Stimulated activated CD4-positive, alpha-beta T cell treated with anti-CD3 and anti-CD28 coated beads, Interleukin-1b, Interleukin-23, amount 100 ng/mL, for 48 hours (primary cell): ENCODE measurements at places on chromosomes 7 and 10.

- DNase-seq = no peak
Measured at GRCh38 chr10:29957907-29958331, 101.5 kb downstream of the JCAD start.

DNA sequence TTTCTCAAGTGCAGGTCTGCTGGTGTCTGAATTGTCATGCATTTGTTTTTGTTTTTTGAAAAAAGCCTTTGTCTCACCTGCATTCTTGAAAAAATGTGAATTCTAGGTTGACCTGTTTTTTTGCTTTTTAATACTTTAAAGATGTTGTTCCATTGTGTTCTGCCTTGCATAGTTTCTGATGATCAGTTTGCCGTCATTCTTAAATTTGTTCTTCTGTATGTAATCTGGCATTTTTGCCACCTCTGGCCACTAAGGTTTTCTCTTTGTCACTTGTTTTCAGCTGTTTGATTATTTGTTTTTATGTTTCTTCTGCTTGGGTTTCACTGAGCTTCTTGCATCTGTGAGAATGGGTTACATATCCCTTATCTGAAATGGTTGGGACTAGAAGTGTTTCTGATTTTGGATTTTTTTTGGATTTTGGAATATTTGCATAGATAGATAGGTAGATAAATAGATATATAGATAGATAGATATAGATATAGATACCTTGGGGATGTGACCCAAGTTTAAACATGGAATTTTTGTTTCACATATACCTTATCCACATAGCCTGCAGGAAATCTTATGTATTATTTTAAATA, 16.5 kb downstream of the MGMT start:
- no peak for DNase-seq

DNA sequence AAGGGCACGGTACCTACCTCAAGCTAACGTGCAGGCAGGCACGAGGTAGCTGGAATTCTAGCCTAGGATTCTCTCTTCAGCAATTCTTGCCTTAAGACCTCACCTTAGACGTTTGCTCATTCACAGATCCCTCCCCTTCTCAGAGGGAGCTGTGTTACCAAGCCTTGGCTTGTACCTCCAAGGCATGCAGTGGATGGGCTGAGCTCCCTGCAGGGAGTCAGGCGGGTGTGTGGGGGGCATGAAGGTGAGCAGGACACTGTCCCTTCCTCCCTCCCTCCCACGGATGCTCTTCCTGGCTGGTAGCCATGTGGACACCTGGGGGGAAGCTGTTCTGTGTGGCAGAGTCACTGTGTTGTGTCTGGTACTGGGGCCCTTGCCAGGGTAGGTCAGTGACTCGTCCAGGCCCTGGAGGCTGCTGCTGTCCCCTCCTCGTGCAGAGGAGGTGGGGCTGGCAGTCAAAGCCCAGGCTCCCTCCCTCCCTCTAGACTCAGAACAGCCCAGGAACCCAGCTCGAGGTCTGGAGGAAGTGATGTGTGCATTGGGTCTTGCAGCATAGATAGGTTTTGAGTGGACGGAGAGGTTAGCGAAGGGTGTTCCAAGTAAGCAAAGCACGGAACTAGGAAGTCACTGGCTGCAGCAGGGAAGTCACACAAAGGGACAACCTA, 222.2 kb upstream of the SH2B2 start:
- DNase-seq = no peak

DNA sequence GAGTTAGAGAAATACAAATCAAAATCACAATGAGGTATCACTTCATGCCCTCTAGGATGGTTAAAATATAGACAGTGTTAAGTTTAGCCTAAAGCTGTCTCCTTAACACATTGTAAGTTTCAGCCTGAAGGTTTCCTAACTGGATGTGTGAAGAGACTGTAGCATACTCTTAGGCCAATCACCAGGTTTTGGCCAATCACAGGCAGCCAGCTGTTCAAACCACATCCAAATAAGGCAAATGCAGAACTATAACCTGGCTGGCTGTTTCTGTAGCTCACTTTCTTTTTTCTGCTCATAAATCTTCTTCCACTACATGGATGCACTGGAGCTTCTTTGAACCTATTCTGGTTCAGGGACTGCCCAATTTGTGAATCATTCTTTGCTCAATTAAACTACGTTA, 19.7 kb downstream of the ESYT2 start:
- DNase-seq = no peak

- no peak for DNase-seq
Measured at GRCh38 chr10:62907470-62908212, 91.5 kb upstream of the EGR2 start.

- no peak for DNase-seq
Measured at GRCh38 chr7:40311307-40311706, 176.5 kb downstream of the SUGCT start.

GRCh38 chr10:71421075-71421434, 24.3 kb downstream of the CDH23 start:
- no peak for DNase-seq

DNA sequence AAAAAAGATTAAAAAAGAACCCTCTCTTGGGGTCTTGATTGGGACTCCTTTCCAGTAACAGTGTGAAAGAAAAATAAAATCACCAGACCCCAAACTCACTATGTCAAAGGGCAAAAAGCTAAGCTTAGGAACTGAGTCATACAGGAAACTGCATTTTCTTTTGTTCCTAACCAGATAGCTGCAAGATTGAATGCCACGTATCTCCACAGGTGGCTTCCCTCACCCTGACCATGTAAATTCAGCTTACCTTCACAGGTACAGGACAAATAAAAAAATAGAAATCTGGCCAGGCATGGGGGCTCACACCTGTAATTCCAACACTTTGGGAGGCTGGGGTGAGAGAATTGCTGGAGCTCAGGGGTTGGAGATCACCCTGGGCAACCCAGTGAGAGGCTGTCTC, 32.5 kb upstream of the EIF4H start:
- no peak for DNase-seq

- DNase-seq = no peak
Measured at GRCh38 chr7:24050991-24051560, 232.9 kb upstream of the NPY start.

DNA sequence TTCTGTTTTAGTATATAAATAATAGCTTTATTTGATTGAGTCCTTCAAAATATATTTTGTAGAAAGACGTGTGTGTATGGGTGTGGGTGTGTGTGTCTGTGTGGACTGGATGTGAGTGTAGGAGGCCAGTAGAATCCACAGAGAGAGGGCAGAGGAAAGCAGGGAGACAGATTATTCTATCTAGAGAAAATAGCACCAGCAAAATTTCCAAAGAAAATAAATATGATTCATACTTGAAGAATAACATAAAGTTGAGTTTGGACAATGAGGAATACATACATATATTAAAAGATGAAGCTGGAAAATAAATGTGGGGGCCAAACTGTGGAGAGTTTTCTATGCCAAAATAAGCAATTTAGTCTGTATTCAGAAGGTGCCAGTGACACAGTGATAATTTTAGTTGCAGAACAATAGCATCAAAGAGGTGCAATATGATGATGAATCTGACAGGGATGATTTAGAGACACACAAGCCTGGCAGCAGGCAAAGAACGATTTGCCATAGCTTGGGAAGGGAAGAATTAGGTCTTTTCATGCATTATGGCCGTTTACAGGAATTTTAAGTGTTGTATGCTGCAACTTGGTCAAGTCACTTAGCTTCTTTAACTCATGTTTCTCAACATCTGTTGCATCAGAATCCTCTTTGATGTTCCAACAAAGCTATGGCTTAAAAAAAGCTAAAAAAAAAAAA, 121.3 kb downstream of the SEMA3A start:
- DNase-seq = no peak

DNA sequence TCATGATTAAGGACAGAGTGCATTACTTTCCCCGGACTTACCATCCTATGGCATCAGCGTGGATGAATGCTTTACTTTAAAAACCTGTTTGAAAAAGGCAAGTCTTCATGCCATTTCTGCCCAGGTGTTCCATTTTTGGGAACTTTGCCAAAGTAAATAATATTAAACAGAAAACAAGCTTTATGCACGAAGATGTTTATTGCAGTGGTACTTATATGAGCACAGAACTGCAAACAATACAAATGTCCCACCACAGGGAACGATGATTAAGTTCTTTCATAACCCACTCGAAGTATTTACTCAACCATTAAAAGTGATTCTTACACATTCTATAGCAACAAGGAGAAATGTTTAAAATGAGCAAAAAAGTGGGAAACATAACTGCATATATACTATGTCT, 109.7 kb upstream of the GDF10 start:
- no peak for DNase-seq

- DNase-seq = no peak
Measured at GRCh38 chr7:6251653-6252052, 20.8 kb downstream of the CYTH3 start.

GRCh38 chr7:134954197-134955082, 31.9 kb upstream of the AGBL3 start:
- DNase-seq = no peak

GRCh38 chr10:126137562-126138221, 241.3 kb downstream of the FANK1 start:
- DNase-seq = no peak

DNA sequence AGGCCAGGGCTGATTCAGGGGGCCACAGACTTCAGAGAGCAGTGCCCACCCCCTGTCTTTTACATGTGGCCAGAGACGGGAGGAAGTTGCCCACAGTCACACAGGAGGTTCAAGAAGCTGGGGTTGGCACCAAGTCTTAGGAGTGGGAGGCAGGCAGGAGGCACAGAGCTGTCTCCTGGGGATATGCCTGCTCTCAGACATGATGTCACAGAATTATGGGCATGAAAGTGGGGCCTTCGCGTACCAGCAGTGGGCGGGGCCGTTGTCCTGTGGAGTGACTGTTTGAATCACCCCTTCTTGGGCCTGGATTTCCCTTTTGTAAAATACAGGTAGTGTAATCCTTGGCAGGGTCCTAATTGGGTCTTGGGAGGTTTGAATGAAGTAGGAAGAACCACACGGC, 81.2 kb upstream of the PPIF start:
- DNase-seq = no peak

GRCh38 chr10:79184145-79184625, 115.4 kb downstream of the ZMIZ1 start:
- DNase-seq = no peak

DNA sequence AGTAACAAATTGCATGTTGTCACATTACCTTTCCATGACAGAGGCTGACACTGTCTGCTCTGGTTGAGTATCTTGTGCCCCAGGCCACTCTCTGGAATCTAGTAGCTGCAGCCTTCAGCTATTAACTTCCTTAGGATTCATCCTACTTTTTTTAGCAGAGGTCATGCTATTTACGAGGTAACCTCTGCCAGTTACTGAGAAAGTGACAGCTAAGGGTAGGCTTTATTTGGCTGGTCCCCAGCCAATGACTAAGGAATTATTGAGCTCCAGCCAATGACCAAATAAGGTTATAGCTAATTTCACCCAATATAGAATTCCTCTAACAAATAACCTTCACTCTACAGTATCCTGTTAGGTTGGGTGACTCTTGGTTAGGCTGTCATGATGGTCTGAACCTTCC, 1361.7 kb downstream of the XPNPEP1 start:
- no peak for DNase-seq

GRCh38 chr7:46127814-46128213, 206.7 kb upstream of the IGFBP3 start:
- DNase-seq = no peak

DNA sequence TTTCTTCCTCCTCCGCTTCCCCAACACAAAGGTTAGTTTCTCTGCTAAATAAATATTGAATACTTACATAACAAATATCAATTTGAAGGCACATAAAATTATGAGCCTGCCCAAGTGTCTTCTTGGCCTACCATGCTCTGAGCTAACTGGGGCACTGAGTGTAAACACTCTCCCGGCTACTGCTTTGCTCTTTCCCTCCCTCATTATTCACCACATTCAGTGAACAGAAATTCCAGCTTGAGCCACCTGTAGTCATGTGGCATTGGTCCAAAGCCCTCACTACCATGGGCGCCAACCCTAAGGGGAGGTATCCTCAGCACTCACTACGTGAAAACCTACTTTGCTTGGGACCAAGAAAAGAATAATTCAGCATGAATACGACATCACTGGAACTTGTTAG, 409.0 kb downstream of the KCNMA1 start:
- DNase-seq = no peak

- DNase-seq = no peak
Measured at GRCh38 chr10:87763086-87763861, 54.8 kb downstream of the ATAD1 start.

DNA sequence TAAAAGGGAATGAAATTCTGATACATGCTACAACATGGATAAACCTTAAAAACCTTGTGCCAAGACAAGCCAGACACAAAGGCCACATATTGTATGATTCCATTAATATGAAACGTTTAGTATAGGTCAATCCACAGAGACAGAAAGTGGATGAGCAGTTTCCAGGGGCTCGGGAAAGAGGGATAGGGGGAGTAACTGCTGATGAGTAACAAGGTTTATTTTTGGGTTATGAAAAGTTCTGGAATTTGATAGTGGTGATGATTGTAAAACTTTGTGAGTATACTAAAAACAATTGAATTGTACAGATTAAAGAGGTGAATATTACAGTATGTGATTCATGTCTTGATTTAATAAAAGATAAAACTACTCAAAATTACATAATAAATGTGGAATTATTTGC, 19.1 kb upstream of the SLC13A1 start:
- DNase-seq = no peak

DNA sequence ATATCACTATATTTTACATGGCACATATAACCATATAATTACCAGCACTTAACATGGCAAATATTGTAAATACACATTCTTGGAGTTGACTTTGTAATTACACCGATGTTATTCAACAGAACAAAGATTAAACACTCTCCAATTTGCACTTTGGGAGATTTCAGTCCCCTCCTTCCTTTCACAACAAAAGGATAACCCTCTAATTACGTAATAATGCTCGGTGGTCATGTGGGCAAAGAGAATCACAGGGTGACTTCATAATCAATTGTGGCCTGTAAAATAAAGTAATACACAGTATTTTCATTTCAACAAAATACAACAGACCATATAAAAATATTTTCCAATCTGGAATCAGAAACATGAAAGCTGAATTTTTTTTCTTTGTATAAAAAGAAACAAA, 73.2 kb downstream of the RHOBTB1 start:
- no peak for DNase-seq

DNA sequence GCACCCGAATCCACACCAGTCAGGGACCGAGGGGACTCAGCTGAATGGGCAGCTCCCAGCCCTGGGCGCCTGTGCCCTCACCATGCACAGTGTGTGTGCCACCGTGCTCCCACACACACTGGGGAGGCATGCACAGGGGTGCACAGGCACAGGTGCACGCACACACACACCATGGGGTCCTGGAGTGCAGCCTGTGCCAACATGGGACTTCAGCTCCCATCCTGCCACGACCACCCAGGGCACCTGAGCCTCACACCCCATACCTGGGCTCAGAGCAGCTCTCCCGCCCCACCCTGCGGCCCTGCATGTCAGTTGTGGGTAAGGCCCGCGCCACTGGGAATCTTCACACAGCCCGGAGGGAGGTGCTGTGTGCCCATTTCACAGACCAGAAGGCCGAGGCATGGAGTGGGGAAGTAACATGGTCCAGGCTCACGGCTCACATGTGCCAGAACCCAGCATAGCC, 8.0 kb downstream of the ELFN1 start:
- DNase-seq = no peak

GRCh38 chr7:34758111-34758601, 100.1 kb downstream of the NPSR1 start:
- no peak for DNase-seq

- DNase-seq = no peak
Measured at GRCh38 chr7:93883078-93883916, 7.3 kb downstream of the TFPI2 start.

GRCh38 chr7:154953006-154953684, 49.8 kb downstream of the PAXIP1 start:
- DNase-seq = peak; percentile 64

GRCh38 chr10:132408367-132408781, 11.4 kb downstream of the PWWP2B start:
- no peak for DNase-seq

- no peak for DNase-seq
Measured at GRCh38 chr7:7913504-7913903, 55.1 kb upstream of the GLCCI1 start.
